ENCODE measurements at places on chromosomes 6 and 20.

GRCh38 chr6:158850807-158851115, 31.6 kb upstream of the EZR start:
- DNase-seq, result peak; percentile 22

DNA sequence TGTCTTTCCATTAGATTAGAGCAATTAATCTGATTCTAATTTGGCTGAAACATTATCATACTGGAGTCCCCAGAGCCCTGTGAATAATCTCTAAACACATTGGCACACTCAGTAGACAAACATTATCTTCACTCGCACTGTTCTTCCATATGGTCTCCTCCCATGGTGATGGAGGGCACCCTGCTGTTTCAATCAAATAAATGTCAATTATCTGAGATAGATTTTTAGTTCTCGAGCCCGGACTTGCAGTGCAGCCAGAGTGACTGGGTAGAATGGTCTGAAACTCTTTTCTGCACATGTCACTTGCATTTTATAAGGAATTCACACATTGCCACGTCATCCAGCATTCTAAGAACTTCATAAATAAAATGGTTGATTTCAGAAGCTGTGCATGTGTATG, 90.6 kb upstream of the MAP3K7 start:
- no peak for DNase-seq

GRCh38 chr20:33731693-33732165, at the start of gene ZNF341:
Gene ZNF341, plus strand, starts transcription at chr20:33731996. Its CDS starts 26 bp downstream, at chr20:33732022.
- DNase-seq, result no peak

DNA sequence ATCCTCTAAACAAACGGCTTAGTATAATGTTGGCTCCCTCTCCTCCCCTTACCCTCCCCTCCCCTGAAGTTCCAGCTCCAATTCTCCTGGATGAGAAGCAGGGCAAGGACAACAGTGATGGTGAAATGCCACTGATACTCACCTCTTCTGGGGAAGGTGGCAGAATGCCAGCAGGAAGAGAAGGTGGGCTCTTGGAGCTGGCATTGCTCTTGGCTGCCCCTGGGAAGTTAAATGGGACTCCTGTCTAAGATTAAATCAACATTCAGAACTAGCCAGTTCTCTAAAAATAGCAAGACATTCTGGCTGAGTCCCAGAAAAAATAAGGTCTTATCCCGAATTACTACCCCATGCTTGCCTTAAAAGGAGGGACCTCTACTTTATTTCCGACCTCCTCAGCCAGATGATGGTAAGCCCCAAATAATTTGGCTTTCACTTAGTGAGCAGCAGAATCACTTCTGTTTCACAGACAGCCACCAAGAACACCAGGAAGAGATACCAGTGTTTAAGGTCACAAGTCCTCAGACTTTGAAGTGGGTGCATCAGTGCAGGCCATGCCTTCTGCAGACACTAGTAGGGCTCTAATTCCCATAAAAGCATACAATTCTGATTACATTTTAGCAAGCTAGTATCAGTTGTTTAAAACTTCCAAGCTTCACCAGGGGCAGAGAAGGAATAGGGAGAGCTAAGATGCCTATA, 46.0 kb upstream of the IL17A start:
- DNase-seq, result no peak

DNA sequence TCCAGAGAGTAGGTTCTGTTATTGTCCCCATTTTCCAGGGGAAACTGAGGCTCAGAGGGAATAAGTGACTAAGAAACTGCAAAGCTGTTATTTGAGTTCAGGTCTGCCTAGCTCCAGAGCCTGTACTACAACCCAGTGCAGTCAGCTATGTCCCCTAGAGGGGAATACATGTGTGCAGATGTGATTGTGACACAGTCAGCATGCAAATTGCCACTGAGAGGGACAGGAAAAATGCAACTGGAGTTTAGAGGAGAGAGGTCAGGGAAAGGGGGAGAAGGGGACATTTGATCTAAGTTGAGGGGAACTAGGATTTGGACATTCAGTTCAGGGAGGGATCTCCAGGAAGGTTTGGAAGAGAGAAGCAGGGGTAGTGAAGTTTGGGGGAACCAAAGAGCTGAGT, 38.6 kb upstream of the EPB41L1 start:
- no peak for DNase-seq

GRCh38 chr6:169970306-169970988, 219.0 kb downstream of the ERMARD start:
- DNase-seq, result no peak

DNA sequence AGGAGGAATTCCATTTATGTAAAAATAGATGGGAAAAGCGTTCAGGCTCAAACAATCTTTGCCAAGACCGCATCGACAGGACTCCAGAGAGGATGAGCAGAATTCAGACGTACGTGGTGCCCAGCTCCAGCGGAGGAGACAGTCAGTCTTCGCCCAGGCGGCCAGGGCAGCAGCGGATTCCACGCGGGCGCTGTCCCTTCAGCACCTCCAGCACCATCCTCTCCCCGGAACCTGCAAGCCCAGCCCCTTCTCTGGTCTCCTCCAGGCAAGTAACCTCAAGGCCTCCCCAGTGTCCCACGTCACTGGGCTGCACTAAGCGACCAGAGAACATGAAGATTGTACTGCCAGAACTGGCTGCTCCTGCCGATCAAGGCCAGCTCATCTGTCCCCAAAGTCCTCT, 2.8 kb upstream of the KCNQ2 start:
- peak; percentile 14 for DNase-seq

DNA sequence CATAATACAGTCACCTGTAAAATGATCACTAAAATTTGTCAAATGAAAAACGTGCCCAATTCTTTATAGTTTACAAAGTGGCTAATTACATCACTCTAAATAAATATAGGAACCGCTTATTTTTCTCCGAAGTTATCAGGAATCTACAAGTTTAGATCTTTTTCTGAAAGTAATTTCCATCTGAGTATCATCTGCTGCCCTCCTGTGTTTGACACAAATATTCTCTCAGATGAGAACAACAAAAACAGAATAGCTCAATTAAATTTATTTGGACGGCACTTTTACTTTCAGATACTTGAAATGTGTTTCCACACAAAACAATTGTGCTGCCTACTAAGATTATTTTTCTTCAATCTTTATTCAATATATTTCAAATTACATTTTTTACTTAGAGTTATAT, 5.0 kb downstream of the SF3B5 start:
- no peak for DNase-seq

GRCh38 chr6:42819803-42820511, 38.1 kb downstream of the BICRAL start:
- peak; percentile 54 for DNase-seq

- DNase-seq, result peak; percentile 81
These were observed 112.2 kb downstream of the PLEKHG1 start for GRCh38 chr6:150711584-150712504.

DNA sequence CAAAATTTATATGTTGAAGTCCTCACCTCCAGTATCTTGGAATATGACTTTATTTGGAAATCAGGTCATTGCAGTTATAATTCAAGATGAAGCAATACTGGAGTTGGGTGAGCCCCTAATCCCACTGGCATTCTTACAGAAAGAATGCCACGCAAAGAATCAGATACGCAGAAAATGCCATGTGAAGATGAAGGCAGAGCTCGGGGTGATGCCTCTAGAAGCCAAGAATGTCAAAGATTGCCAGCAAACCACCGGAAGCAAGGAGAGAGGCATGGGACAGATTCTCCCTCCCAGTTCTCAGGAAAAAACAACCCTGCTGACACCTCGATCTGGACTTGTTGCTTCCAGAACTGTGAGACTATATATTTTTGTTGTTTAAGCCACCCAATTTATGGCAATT, 273.4 kb upstream of the CITED2 start:
- no peak for DNase-seq

DNA sequence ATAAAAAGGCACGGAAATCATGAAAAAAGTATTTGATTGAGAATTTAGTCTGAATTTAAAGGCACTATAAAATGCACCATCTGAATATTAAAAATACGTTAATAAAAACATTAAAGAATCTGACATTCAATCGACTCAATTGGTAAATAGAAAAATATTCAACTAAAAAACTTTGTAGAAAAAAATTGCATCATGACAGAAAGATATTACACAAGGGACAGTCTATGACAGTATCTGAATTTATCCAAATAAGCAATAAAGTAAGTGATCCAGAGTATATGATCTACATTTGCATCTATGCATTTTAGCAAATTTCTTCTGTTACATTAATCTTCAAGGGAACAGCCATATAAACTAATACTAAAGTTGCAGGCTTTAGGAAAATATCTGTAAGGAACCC, 9.4 kb downstream of the FRK start:
- no peak for DNase-seq

- peak; percentile 59 for DNase-seq
These were observed 74.5 kb downstream of the DCDC2 start for GRCh38 chr6:24283043-24283985.

DNA sequence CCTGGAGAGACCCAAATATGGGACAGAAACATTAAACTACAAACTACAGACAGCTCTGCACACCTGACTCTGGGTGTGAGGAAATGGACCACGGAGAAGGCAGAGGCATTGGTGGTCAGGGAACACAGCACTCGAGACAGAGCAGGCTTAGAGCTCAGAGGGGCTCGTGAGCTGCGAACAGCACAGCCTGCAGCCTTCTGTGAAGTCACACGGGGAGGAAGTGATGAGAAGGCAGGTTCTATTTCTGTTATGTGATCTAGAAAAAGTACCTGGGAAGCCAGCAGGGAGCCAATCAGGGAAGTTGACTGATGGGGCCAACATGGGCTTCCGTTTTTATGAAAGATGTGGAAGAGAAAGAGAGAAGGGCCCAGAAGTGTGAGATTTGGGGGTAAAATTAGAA, 88.9 kb upstream of the SNAP25 start:
- no peak for DNase-seq

DNA sequence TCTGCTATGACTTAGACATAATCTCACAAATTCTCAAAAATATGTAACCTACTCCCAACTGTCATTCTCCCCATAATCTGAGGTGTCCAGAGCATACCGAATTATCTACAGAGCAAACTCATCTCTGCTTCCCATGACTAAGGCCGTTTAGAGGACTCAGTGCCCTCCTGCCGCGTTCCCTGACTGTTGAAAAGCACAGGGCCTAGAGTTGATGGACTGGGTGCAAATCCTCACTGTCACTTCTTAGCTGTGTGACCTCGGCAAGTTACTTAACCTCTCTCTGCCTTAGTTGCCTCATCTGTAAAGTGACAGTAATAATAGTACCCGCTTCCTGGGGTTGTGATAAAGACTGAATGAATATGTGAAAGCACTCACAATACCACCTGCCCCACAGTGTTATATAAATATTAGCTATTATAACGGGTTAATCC, 4.7 kb upstream of the TUBB2A start:
- DNase-seq, result no peak

GRCh38 chr6:70221025-70221714, 81.7 kb downstream of the COL9A1 start:
- peak; percentile 39 for DNase-seq

DNA sequence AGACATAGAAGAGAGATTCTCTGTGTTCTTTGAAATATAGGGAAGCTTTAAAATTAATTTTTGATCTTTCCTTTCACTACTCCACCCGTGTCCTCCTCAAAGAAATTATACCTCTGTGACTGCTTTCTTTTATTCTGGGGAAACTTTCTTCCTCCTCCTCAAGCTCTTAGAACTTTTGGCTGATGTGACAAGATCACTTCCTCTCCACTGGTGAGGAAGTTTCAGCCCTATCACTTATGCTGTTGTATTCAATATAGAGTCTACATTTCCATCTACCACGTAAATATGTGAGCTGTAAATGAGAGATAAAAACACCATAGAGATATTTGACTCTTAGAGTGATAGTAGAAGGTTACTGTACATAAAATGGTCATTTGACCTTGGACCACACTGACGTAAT, 141.9 kb upstream of the SASH1 start:
- DNase-seq, result no peak

DNA sequence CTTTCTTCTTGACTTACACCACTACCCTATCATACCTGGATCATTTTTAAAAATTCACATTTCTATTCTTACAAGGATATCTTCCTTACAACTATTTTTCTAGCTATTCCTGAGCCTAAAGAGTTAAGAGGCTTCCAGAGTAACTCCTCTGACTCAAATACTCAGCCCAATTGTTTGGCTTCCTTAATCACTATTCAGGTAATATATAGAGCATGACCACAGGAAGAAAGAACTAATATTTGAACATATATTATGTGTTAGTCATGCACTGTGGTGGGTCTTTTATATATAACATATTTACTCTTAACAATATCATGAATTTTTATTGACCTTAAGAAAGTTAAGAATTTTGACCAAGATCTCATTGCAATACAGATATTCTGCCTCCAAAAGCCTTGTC, 42.0 kb upstream of the ID4 start:
- no peak for DNase-seq

All from fibroblast of the aortic adventitia (primary cell).